MM.1S (cell line): ENCODE measurements at places on chromosomes 3 and 15.

DNA sequence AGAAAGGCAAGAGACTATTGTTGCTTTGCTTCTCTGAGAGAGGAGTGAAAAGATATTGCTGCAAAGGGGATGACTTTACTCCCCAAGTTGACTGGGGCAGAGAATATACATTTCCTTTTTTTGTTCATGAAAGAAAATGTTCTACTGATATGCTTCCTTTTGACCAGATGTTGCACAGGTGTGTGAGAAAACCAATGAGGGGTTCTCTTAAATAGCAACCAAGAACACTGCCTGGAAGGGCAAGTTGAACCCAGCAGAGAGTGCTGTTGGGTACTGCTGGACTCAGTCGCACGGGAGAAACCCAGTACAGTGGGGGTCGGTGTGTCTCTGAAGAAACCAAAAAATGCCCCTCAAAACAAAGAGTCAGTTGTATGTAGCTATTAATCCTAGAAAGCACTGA lies 101.2 kb downstream of the CHST2 start:
- no peak for DNase-seq

- DNase-seq = no peak
Measured at GRCh38 chr15:73005446-73005845, 46.8 kb upstream of the NEO1 start.

GRCh38 chr15:28096411-28096669 lies 2.8 kb downstream of the OCA2 start:
- no peak for DNase-seq

GRCh38 chr3:16066975-16067374 lies 107.5 kb upstream of the GALNT15 start:
- DNase-seq = no peak

GRCh38 chr15:87736401-87736800 lies 520.1 kb downstream of the NTRK3 start:
- no peak for DNase-seq

DNA sequence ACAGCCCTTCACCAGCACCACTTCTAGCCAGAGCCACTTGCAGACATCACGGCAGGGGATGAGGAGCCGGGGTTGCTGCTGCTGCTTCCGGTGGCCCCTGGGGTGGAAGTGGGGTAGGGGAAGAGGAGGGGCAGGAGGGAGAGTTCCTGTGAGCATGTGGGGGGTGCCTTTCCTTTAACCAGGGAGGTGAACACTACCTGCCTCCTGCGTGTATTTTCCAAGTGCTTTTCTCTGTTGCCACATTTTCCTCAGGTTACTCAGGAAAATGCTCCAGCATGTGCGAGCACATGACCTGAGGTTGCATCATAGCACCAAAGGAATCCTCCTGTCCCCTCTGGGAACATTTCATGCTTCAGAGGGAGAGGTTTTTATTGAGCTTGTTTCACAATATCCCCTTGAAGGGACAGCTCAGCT lies 12.2 kb upstream of the SACM1L start:
- no peak for DNase-seq

DNA sequence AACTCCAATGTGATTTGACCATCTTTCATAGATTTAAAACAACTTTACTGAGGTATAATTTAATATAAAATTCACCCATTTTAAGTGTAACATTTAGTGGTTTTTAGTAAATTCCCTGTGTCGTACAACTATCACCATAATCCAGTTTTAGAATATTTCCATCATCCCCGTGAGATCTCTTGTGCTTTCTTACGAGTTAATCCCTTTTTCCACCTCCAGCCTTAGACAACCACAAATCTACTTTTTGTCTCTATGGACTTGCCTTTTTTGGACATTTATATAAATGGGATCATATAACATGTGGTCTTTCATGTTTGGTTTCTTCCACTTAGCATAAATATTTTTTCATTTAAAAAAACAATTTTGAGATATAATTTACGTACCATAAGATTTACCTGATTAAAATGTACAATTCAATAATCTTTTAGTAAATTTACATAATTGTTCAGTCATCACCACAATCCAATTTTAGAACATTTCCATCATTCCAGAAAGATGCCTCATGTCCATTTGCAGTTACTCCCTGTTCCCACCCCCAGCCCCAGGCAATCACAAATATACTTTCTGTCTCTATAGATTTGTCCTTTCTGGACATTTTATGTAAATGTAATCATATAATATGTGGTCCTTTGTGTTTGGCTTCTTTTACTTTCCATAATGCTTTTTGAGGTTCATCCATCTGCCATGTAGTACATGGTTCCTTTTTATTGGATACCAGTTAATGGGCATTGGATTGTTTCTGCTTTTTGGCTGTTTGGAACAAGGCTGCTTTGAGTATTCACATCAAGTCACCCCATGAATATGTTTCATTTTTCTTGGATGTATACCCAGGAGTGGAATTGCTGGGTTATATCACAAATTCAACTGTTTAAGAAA lies 3.1 kb downstream of the OXSR1 start:
- no peak for DNase-seq

DNA sequence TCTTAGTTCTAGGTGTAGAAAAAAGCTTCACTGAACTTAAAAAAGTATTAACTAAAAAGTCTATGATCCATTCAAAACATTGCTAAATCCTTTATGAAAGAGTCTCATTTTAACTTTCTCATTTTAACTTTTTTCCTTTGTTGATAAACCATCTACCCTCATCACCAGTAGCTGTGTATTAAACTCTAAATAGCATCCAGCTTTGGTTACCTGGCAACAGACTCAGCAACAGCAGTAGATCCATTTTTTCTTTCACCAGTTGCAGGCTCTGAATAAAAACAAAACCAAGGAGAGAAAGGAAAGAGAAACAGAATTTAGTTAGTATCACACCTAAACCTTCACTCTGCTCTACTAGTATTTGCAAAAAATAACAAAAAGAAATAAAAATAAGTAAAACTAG lies 51.6 kb downstream of the TP53BP1 start:
- DNase-seq = peak; percentile 60

GRCh38 chr3:126931806-126932187 lies 51.1 kb upstream of the PLXNA1 start:
- no peak for DNase-seq

- no peak for DNase-seq
Measured at GRCh38 chr3:195403841-195404408, 38.9 kb downstream of the ACAP2 start.

GRCh38 chr3:45670991-45671390 lies 18.2 kb upstream of the SACM1L start:
- DNase-seq = no peak

DNA sequence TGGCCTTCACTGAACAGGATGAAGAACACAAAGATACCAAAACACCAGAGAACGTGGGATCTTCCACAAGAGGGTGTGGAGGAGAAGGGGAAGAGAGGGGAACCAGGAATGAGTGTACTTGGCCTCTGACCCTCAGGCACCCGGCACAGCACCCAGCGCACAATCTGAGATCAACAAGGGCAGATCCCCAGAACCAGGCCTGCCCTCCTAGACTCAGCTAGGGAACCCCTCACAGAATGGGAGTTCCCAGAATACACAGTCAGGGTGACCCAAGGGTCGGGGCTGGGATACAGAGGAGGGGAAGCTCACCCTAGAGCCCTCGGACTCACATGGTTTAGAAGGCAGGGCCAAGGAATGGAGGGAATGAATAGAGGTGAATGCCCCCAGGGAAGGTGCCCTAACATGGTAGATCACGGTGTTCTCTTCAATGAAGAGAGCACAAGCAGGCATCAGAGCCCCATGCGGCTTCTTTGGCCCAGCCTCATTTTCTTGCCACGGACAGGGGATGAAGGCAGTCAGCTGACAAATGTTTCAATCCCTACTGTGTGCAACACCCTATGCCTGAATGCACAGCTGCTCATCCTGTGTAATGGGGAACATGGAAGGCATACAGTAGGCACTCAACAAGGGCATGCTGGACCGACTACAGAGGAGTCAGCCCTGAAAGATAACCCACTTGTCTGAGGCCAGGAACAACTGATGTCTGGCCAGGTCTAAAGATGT lies 13.1 kb downstream of the BMF start:
- no peak for DNase-seq

GRCh38 chr15:63374686-63375520 lies 6.7 kb downstream of the CA12 start:
- no peak for DNase-seq

GRCh38 chr15:101246391-101246790 lies 5.5 kb downstream of the CHSY1 start:
- DNase-seq = no peak

DNA sequence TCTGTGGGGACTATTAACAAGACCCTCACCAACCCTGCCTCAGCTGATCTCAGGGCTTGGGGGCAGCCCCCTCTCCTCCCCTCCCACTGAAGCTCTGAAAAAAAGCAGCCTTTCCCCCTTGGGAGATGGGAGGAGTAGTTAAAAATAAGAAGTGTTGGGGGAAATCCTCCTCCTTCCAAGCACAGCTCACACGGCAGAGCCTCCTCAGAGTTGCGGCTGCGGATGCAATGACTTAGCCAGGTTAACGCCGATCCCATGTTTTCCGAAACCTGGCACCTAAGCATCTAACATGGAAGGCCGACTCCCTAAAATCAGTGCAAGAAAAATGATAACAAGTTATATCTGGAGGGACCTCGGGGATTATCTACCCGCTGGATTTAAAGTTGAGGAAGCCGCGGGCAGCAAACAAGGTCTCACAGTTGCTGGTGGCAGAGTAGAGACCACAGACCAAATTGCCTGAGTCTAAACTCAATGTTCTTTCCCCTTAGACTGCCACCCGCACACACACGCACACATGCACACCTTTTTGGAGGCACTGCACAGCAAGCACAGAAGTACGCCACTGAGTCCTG lies 1.1 kb upstream of the TPM1 start:
- DNase-seq = no peak

DNA sequence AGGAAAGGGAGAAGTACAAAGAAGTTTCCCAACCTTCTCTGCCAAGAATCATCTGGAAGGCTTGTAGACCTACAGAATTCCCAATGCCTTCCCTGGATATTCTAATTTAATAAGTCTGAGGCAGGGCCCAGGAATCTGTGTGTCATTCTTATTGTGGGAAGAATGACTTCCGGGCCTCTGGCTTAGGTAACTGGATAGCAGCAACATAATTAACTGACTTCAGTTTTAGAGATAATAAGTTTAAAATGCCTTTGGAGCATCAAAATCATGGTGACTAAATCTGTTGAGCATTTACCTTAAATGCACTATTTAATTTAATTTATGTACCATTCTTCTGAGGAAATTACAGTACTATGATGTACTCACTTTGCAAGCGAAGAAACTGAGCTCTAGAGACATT lies 44.3 kb upstream of the TM4SF1 start:
- DNase-seq = no peak

DNA sequence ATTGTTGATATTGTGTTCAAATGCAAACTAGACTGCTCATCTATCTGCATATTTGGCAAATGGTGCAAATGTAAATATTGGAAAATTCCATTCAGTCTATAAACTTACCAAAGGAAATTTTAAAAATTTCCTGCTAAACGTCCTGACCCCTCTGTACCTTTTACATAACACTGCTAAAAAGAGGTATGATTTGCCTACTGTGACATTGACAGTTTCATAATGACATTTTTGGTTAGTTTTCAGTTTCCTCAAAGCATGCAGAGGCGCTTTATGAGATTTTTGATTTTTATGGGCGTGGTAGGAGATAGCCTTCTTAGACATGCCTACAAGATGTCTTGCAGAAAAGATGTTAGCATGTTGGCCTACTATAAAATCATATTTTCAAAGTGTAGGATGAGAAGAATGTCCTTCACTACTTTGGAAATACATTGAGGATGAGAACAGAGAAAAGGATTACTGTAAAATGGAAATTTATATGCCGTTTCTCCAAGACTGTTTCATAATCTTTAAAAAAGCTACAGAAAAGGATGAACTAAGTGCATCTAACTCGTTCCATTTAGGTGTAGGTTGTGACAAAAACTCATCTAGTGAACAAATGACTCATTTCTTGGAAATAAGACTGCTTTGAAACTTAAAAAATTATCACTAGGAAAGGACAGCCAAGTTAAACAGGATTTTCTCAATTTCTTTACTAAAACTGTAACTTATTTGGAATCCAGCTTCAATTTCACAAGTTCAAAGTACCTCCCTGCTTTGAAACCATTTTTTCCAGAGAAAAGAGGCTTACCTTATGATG lies 14.5 kb upstream of the ISLR start:
- peak; percentile 17 for DNase-seq

- no peak for DNase-seq
Measured at GRCh38 chr15:58134886-58135285, 3.3 kb upstream of the AQP9 start.

- no peak for DNase-seq
Measured at GRCh38 chr3:101602731-101603130, 28.8 kb downstream of the PCNP start.

DNA sequence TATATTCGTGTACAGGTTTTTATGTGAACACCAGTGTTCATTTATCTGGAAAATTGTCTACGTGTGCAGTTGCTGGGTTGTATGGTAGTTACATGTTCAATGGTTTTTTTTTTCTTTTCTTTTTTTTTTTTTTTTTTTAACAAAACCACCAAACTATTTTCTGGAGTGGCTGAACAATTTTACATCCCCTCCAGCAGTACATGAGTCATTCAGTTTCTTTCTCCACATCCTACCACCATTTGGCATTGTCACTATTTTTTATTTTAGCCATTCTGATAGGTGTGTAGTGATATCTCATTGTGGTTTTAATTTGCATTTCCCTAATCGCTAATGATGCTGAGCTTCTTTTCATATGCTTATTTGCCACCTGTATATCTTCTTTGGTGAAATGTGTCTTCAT lies 256.3 kb upstream of the EOMES start:
- DNase-seq = no peak

GRCh38 chr15:99324082-99324620 lies 72.9 kb downstream of the LRRC28 start:
- peak; percentile 94 for DNase-seq

DNA sequence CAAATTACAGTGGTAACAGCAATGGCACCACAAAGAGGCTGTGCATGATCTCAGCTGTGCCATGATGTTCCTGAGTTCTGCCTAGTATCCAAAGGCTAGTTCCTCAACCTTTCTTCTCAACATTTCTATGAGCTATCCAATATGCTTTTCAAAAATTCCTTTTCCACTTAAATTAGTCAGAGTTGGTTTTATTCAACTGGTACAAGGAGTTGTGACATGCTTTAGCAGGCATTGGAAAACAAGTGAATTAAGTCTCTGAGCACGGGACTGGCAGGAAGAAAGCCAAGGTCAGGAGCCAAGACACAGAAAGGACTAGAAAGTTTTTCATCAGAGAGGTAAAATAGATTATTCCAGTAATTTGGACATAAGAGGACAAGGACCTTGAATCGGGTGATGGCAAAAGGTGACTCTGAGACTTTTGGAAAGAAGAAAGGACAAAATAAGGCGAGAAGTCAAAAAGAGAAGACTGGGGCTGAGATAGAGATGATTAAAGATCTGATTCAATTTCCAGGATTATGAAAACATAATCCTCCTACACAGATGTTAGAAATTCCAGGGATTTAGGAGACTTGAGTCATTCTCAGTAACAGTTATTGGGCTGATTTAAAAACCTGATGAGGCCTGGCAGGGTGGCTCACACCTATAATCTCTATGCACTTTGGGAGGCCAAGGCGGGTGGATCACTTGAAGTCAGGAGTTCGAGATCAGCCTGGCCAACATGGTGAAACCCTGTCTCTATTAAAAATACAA lies 36.1 kb downstream of the PBRM1 start:
- DNase-seq = no peak
